Stimulated activated CD8-positive, alpha-beta memory T cell treated with anti-CD3 and anti-CD28 coated beads, Interleukin-4, amount 100 ng/mL, for 1 hour (primary cell): ENCODE measurements at places on chromosomes 6 and 20.

DNA sequence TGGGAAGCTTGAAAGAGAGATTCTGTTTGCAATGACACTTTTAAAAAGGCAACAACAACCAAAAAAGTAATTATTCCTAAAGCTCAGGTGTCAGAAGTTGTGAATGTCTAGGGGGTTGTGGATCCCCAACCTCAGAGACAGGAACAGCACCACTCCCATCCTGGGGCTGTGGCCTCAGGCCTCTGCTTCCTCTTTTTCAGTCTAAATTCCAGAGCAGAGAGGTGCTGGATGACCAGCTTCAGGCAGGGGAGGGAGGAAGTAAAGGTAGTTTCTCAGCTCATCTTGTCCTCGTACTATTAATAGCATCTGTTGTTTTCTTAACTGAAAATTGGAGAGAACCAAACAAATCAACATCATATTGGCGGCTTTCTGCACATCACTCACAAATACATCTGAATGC, 8.3 kb downstream of the NT5E start:
- no peak for DNase-seq

DNA sequence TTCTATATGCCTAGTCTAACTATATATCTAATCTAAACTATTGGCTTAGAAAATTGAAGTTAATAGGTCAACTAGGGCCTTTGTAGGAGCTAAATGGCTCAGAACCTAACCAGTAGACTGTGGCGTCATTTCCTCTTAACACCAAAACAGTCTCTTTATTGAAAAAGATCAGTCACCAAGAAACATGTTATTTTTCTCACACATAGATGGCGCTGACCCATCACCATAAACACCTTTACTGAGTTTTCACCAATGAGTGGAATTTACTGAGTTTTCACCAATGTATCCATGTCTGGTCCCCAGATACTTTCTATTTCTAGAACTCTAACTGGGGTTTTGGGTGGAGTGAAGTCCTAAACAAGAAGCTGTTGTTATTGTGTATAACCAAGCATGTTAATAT, 636.0 kb downstream of the BCKDHB start:
- no peak for DNase-seq

- no peak for DNase-seq
Observed at GRCh38 chr6:113112086-113112485, 745.1 kb upstream of the MARCKS start.

DNA sequence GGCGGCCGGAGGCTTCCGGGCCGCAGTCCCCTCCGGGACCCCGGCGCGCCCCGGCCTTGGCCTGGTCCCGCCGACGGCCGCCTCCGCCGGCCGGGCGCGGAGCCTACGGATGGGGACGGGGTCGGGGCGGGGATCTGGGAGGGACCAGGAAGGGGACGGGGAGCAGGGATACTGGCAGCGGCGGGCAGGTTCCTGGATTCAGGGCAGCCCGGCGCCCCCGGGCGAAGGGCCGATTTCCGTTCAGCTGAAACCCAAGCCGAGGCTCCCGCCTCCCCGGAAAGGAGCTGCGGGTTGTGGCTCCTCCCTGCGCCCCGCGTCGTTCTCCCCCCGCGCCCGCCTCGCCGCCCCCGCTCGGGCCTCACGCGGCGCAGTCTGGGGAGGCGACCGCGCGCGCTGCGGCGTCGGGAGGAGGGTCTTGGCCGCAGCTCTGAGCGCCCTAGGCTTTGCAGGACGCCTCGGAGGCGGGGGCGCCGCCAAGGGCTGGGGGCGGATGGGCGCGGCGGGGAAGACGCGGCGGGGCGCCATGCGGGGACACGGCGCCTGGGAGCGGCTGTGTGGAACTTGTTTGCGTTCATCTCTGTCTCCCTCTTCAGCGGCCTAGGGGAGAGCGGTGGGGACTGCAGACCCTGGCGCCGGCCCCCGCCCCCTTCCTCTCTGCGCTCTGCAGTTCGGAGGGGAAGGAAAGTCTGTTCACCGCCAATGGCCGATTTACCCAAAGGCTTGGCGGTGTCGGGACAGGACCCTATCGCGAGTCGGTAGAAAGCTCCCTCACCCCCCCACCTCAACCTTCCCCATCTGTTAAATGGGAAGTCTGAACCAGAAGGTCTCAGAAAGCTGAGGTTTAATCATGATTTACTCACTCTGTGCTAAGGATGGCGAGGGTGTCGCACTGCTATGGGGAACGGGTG, 22.7 kb upstream of the TMEM181 start:
- no peak for DNase-seq

DNA sequence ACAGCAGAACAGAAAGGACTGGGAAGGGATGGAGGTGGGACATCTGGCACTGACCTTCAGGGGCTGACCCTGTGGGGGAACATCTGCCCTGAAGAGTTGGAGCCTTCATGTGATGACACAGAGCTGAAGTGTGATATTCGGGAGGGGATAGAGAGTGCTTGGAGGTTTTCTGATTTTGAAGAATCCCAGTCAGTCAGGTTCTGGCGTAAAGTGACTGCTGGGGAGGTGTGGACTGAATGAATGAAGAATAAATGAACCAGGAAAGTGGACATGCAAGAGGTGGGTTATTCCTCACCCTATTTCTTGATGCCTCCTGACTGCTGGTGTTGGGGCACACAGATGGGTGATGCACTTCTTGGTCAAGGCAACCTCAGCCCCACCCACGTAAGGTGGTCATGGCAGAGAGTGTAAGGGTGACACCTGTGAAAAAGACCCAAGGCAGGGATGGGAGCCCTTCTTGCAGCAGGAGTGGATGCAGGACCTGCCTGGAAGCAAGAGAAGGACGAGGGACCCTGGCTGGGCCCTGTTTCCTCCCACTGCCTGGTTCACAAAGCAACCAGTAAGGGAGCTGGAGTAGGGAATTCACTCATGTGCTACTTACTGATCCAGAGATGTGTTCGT, 13.1 kb downstream of the MICA start:
- no peak for DNase-seq

DNA sequence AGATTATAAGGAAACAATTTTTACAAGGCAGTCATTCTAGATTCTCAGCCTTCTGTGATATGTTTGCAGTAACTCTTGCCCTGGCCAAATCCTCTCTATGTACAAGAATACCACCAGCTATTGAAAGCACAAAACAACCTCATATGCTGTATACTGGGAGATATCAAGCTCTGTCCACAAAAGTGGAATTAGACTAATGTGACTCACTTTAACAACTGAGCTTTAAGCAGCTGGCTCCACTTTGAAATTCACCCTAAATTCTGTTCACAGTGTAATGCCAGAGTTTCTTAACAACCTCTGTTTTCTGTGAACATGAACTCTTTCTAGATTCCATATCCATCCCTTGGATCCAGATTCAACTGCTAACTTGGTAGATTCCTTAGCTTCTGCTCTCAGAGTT, 47.6 kb downstream of the CHD6 start:
- no peak for DNase-seq

- no peak for DNase-seq
Observed at GRCh38 chr6:41374618-41375590, 39.5 kb downstream of the NCR2 start.

DNA sequence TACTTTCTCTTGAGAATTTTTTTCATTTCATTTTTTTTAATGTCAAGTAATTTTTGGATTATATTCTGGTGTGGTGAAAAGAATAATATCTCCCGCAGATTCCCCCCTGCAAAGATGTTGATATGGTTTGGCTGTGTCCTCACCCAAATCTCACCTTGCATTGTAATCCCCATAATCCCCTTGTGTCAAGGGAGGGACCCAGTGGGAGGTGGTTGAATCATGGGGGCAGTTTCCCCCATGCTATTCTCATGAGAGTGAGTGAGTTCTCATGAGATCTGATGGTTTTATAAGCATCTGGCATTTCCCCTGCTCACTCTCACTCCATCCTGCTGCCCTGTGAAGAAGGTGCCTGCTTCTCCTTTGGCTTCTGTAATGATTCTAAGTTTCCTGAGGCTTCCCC, 58.7 kb upstream of the PMEPA1 start:
- no peak for DNase-seq

- peak; percentile 50 for DNase-seq
Observed at GRCh38 chr6:722077-722524, 29.2 kb upstream of the EXOC2 start.

GRCh38 chr20:23298926-23299672, 51.5 kb upstream of the NXT1 start:
- no peak for DNase-seq
